ENCODE measurements at places on chromosomes 2 and 18.

DNA sequence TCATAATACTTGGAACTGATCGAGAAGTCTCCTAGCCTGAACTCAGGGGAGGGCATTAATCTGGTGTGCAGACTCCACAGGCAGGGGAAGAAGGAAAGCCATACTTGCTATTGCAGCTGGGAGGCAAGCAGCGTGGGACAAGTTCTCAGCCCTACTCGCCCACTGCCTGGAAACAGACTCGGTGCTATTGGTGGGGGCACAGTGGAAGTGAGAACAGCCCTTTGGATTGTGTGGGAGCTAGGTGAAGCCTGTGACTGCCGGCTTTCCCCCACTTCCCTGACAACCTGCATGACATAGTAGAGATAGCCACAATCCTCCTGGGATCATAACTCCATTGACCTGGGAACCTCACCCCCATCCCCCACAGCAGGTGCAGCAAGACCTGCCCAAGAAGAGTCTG lies 301.3 kb downstream of the RIT2 start:
- DNase-seq: no peak

DNA sequence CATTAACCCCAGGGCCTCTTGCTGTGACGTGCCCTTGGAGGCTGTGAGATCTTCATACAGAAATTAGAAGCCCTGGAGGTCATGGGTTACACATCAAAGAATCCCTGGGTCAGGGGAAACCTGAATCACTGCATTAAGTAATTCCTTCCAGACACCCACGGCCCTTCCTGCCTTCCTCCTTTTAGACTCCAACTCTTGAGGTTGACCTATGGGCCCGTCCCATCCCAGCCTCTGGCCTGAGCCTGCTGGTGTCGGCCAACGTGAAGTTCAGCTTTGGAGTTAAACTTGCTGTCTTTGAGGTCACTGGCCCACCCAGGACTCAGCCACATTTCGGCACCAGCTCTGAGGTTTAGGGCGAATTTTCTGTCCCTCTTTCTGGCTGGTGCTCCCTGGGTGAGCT lies 198.3 kb downstream of the ACKR3 start:
- DNase-seq: no peak

GRCh38 chr2:54655046-54655809 lies 68.2 kb upstream of the EML6 start:
- no peak for DNase-seq

DNA sequence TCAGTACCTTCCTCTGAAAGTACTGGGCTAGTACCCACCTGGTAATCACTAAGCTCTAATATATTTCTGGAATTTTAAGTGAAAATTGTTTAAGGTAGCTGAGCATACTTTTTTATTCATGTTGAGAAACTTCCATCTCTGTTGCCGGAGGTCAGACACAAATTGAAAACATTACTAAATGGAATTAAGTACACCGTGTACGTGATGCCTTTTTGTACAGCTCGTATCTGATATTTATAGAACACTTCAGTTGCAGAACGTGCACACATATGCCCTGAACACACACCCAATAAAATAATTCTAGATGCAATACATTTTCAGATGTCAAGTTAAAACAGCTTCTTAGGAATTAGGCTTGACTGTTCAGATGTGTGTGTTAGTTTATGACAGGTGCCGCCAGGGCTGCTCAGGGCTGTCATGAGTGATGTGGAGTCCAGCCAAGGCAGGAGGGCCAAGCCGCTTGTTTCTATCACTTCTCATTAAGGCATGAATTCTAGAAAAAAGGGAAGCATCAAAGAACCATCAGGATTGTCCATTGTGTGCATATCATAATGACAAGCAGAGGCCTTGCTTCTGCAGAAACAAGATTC lies 80.9 kb upstream of the FOSL2 start:
- DNase-seq: no peak

DNA sequence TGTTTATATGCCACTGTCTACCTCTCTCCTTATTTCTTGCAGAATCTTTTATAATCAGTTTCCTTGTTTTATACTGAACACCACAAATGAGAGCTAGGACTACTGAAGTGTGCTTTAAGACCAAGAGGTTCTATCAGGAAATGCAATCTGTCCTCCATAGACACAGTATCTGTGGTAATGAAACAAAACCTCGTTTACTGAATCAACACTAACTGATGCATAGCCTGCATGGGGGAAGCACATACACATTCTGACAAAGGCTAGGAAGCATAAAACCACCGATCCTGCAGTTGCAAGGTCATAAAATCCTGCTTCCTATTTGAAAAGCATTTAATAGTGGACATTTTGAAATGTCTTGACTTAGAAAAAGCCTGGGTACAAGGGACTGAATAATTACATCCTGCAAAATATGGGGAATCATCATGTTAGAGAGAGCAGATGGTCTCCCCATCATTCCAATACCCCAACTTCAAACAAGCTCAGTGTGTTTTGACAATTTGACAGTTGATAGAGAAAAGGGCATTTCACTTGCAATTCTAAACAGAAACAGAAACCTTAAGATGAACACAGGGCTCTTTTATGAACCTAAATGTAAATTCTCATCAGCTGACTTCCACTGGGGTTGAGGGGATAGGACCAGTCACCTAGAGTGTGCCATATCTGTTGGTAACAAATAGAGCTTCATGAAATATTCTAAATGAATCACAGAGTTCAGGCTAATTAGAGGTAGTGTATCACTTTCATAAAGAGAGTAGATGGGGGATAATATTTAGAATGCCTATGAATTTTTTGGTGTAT lies 1845.6 kb upstream of the PIK3C3 start:
- DNase-seq: peak; percentile 14

Measured in SW480 (cell line).